Thoracic aorta (tissue), 2 donors: ENCODE measurements at places on chromosomes 5 and 9.

GRCh38 chr5:12934722-12935121, 1009.8 kb downstream of the DNAH5 start:
- no peak for DNase-seq

DNA sequence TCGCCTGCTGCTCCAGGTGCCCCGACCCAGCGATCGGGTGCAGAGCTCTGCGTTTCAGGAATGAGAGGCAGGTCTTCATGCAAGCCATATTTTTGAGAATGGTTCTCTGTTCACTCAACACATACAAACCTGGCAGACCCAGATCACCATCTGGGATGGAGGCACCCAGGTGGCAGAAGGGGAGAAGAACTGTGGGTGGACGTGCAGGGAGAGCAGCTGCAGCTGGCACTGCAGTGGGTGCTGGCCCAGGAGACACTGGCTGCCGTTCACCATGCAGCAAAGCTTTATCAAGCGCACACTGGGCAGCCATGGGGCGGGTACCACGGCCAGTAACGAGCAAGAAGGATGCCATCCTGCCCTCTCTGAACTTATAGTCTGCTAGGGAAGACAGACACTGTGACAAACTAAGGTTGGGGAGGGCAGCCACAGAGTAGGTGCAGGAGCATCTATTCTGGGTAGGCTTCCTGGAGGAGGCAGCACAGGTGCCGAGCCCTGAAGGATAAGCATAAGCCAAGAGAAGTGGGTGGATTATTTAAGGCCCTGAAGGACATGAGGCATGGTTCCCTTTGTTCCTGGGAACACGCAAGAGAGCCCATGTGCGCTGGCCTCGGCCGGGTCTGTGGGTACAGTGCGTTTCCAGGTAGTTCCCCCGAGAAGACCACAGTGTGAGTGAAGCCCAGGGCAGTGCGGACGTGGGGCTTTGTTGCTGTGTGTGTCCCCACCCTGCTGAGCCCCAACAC, 46.2 kb upstream of the FCN2 start:
- no peak for DNase-seq

- DNase-seq: no peak
Observed at GRCh38 chr5:122508623-122509022, 196.6 kb downstream of the SNCAIP start.

DNA sequence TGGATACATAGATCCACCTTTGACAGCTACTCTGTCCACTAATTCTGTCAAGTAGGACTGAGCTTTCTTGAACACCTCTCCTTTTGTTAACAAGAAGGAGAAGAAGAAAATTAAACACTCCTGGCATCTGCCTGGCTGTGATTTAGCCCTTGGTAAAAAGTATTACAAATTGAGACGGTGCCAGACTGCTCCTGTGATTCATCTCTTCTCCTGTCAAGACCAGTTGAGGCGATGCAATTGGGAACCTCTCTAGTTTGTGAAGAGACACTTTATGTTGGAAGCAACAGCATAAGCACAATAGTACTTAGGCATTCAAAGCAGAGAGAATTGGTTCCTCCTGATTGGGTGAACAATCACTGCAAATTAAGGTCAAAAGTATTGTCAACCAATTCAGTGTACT, 72.7 kb downstream of the GHR start:
- no peak for DNase-seq

DNA sequence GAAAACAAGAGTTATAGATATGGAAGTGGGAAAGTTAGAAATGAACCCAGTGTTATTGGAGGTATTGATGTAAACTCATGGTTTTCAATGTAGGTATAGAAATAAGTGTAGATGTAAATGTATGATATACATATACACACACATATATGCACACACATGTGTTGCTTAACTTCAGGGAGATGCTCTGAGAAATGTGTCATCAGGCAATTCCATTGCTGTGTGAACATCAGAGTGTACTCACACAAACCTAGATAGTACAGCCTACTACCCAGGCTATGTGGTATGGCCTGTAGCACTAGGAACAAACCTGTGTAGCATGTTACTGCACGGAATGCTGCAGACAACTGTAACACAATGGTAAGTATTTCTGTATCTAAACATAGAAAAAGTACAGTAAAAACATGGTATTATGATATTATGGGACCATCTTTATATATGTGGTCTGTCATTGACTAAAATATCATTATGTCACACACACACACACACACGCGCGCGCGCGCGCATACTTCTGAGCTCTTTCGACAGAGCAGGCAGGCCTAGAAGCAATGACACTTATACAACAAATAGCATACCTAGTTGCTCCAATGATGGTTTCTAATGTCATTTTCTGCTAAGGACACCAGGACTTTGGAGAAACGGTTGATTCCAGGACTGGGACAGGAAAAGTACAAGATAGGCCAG, 86.6 kb downstream of the MACROH2A1 start:
- DNase-seq: no peak

DNA sequence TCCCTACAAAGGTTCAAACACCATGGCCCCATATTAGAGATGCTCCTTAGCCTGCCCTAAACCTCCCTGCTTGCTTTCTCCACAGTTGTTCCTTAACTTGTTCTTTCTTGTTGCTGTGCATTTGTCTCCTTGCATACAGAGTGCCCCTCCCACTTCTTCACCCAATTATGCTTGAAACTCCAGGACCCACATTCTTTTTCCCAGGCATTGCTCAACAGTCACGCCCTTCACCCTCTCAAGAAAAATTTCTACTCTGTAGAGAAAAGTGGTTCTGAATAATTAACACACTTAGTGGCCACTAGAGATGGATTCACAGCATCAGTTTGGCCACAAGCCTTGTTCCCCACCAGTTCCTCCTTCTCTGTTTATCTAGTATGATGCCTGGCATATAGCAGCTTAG, 57.7 kb downstream of the NREP start:
- DNase-seq: no peak

DNA sequence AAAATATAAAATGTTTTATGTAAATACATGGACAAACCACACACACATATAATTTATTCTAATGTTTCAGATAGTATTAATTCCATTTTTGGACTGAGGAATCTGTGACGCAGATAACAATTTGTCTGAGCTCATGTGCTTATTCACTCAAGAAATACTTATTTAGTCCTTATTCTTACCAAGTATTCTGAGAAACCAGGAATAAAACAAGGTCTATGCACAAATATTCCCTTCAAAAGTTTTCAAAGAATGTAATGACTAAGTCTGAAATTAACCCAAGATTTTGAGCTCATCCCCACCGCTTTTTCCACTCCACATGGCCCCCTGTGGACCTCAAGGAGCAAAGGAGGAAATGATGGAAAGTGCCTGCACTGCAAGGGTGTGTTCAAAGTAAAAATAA, 1022.3 kb downstream of the EFNA5 start:
- no peak for DNase-seq

DNA sequence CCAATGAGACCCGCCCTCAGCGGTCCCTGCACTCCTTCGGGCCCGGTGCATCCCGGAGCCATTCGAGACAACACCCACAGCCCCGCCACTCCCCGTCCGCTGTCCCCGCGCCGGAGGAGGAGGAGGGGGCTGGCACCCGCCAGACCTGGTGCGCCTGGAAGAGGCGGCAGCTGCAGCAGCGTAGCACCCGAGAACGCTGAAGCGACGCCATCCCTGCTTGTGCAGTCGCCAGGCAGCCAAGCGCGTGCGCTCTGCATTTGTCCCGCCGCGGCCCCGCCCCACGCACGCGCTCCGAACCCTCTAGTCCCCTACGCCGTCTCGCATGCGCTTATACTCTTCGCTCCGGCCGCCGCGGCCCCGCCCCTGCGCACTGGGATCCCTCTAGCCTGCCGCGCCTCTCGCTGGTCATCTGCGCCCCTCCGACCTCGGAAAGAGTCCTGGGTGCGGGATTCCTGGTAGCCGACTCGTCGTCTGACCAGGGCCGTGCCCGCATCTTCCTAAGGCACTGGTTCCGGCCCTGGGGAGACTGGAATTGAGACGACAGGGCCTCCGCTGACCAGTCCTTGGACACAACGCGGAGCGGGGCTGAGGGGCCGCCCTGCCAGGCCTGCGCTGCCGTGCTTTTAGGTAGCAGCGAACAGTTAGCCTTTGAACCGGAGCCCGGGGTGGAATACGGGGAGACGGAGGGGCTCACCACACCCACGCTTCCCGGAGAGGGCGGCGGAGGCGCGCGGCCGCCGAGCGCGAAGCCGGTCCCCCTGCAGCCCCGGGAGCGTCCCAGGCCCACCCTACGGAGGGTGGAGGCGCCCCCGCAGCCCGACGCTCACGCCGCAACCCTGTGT, at the start of gene MRNIP:
MRNIP (minus strand) TSS at position 232 of the 842 bp plus-strand sequence; CDS start at position 211, 21 bp downstream.
- peak; percentile 92 for DNase-seq

GRCh38 chr9:95666785-95667155, 150.0 kb upstream of the PTCH1 start:
- no peak for DNase-seq

DNA sequence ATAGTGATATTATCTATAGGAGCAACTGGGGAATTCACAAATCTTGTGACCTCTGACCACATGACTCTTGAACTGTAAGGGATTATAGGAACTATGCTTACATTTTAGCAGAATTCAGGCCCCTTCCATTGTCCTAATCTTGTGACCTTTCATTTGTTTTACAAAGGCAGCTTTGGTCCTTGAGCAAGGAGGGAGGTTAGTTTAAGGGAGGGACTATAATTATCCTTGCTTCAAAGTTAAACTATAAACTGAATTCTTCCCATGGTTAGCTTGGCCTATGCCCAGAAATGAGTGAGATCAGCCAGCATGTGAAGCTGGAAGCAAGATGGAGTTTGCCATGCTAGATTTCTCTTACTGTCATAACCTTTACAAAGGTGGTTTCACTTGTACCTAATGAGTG, 51.2 kb downstream of the TARS1 start:
- DNase-seq: no peak

DNA sequence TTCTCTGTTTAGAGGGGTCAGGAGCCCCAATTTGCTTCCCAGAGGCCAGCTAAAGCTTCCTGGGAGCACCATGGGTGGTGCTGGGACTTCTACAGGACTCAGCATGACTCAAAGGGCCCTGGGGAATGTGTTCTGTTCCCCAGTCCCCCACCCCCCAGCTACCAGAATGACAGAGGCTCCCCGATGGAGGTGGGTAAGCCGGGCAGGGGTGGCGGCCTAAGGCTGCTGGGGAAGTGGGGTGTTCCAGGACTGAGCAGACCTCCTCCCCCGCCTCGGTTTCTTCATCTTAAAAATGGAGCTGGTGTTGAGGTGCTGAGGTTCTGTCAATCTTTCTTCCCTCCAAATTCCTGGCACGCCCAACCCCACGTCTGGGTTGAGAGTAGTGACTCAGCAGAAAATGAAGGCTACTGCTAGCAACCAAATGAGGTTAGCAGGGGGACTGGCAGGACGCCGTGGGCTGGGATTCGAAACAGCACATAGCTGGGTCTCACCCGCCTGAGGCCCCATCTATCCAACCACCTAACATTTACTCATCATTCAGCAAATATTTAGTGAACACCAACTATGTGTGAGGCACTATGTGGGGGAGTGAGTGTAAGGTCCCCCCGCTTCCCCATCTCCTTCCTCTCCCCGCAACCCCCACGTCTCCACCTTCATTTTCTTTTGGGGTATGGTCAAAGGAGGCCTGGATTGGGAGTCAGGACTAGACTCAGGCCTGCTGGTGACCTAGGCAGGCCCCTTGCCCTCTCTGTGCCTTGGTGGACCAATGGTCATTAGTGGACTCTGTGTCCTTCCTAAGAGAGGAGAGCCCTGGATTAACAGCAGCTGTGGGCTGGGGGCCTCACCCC, 50.2 kb downstream of the C9orf50 start:
- peak; percentile 49 for DNase-seq

DNA sequence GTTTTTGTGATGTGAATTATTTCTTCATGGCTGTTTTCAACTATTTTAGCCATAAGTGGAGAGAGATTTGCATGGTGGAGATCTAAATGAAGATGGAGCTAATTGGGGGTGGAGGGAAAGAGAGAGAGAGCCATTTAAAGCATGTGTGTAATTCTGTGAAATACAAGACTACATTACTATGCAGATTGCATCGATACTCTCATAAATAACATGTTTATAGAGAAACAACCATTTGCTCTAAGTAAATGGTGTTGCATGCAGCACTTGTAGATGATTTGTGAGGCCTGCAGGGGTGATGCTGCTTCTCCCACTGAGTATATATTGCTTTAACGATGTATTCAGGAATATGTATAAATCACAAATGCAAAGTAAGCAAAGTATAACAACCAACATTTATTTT, 270.2 kb upstream of the RIOK2 start:
- DNase-seq: no peak

GRCh38 chr5:176542596-176543427, 5.6 kb upstream of the RNF44 start:
- no peak for DNase-seq

DNA sequence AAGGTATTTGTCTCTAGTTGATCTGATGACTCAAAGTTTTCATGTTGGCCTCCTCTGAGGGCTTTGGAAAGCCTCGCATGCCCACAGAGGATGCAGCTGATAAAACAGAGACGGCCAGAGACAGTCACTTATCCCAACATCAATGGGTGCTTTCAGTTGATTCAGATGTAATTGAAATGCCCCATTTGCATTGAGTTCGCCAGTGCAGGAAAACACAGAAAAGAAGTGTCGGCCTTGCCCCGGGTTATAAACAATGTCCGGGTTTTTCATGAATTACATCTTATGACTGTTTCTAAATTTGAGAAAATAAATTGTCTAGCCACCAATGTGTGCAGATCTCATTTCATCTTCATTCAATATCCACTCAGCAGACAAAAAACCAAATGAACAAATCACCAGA, 42.2 kb upstream of the ICE1 start:
- no peak for DNase-seq

GRCh38 chr9:130658893-130659698, 5.3 kb upstream of the PRDM12 start:
- DNase-seq: no peak

DNA sequence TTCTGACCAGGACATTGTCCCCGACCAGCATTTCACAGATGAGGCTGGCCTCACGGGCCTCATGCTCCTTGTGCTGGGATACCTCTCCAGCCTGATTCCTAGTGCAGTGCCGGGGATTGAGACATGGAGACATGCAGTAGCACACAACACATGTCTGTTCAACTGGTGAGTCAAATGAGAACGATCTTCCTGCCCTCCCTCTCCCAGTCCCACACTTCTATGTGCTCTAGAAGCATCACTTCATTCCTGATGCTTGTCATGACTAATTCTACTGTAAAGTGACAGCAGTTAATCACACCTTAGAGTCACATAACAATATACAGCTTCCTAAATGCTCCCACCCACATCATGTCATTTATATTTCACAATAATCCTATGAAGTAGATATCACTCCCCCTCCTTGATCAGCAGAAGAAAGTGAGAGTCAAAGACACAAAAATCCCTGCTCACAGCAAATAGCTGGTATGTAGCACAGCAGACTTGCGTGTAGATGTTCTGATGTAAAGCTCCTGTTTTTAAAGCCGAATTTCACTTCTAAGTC, 101.8 kb downstream of the CCDC192 start:
- DNase-seq: no peak

GRCh38 chr5:170104710-170105109, 987 bp upstream of the FOXI1 start:
- DNase-seq: no peak

DNA sequence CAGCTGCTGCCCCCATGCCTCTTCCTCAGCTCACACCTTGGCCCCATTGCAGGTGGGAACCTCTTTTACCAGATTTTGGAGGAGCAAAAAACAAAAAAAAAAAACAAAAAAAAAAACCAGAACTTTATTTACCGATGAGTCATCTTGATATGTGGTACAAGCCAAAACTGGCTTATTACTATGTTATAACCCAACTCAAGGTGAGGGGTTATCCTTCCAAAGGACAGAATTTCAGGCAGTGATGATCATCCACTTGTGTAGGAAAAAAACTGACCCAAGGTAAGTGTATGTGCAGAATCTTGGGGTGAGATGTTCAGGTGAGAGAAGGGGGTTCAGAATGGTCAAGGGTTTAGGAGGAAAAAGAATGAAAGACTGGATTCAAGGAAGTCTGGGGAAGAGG, 142.6 kb upstream of the FST start:
- DNase-seq: no peak
